Omental fat pad (tissue), 4 donors: ENCODE measurements at places on chromosomes 6 and 20.

- no peak for DNase-seq
Measured at GRCh38 chr20:6811262-6812035, 44.0 kb downstream of the BMP2 start.

- DNase-seq = no peak
Measured at GRCh38 chr20:13817342-13817741, 32.5 kb downstream of the NDUFAF5 start.

DNA sequence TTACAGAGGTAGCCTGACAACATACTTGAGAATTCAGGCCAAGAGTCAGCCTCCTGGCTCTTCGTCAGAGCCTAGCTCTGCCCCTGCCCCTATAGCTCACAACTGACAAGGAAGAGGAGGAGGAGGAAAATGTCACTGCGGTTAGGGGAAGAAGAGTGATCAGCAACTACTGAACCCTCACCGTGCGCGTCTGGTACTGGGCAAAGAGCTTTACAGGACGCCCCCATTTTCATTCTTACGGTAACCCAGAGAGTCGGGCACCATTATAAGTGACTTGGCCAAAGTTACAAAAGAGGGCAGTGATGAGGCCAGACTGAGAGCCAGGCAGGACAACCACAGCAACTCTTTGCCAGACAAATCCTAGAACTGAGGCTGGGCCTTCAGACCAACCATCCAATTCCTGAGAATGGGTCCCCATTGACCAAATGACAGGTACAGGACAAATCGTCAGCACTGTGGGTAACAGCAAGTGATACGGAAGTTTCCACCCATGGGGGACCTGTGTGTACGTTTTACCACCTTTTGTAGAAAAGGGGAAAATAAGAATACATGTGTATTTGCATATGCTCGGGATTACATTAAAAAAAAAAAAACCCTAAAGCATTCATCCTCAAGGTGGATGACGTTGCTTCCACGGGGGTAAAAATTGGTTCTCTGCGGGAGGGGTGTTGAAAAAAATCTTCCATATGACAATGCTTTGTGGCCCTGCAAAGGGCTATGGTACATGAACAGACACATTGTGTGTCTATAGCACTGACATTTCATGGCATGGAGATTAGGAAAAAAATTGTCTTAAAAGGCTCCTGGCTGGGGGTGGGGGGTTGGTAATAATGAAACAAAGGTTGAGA is 118.0 kb downstream of the NFATC2 start:
- no peak for DNase-seq

GRCh38 chr6:169862892-169863525 is 111.6 kb downstream of the ERMARD start:
- DNase-seq = no peak
